ENCODE measurements at places on chromosomes 1 and 21.

DNA sequence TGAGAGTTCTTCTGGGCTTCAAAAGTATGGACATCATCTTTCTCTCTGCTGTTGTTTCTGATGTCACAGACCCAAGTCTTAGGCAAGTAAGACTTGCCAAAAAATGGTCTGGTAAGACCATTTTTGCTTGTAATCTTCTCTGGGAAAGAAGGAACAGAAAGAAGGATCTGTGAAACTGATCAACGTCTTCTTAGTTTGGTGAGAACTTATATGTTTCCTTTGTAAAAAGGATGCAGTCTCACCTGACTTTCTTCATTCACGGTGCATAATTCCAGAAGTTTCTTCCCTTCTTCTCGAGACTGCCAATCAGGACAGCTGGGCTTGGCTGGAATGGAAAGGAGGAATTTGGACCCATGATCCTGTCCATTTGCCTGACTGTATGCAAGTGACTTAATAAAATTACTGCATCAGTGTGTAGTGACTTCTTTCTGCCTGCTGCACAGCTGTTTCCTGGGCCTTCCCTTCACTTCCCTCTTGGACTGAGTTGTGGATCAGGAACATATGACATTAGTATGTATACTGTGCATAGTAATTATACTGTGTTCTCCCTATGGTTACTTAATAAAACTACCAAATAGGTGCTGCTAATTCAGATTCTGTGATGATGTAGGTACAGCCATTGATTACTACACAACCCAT, 7.6 kb upstream of the DENND1B start:
- DNase-seq: no peak

DNA sequence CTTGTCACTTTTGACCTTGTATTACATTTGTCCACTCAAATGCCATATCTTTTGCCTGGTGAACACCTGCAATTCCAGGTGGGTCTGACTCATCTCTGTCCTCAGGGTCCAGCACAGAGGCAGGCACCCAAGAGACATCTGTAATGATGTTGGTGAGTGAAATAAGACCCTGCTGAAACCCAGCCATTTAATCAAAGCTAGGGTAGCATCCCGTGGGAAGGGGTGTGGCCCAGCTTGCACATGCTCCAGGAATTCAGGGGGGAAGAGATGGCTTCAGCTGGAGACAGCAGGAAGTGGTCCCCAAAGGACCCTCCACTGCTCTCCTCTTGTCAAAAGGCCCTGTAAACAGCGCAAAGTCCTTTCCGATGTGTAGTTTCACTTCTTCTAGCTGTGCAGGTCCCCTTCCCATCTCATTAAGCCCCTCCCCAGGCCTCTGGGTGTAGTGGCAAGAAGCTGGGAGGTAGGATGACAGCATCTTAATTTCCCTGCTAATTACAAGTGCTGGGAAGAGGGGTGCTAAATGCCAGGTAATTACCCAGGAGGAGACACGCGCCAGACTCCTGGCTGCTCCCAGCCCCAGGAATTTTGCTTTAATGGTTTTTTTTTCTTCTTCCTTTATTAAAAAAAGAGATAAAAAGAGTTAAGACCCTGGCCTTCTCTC, 54.4 kb upstream of the TRABD2B start:
- no peak for DNase-seq

- no peak for DNase-seq
Observed at GRCh38 chr21:28136656-28137255, 855.9 kb downstream of the LTN1 start.

DNA sequence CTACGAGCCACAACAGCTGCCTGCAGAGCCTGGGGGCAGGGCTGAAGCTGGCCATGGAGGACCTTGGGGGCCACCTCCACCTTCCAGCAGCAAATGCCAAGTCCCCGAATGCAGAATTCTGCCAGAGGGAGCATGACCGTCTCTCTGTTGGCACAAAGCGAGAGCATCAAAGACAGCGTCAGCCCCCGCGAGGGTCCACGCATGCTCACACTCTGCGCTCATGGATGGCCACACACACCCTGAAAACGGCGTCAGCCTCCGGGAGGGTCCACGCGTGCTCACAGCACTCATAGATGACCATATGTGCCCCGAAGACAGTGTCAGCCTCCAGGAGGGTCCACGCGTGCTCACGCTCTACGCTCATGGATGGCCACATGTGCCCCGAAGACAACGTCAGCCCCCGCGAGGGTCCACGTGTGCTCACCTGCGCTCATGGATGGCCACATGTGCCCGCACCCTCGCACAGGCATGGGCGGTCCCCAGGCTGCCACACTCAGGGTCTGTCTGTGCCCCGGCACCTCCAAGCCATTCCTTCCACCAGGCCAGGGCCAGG, 46.5 kb downstream of the MORN1 start:
- no peak for DNase-seq

GRCh38 chr1:89719502-89720306, 86.8 kb downstream of the LRRC8C start:
- no peak for DNase-seq

GRCh38 chr1:215160351-215160750, 77.8 kb downstream of the KCNK2 start:
- DNase-seq: no peak

GRCh38 chr1:26320896-26321295, 3.1 kb downstream of the CD52 start:
- peak; percentile 12 for DNase-seq
